ENCODE measurements at places on chromosomes 5 and 9. TPM values are rescaled to one million over a fixed set of nuclear protein-coding genes. Genes with fewer than 3 reads are reported as not detected.

DNA sequence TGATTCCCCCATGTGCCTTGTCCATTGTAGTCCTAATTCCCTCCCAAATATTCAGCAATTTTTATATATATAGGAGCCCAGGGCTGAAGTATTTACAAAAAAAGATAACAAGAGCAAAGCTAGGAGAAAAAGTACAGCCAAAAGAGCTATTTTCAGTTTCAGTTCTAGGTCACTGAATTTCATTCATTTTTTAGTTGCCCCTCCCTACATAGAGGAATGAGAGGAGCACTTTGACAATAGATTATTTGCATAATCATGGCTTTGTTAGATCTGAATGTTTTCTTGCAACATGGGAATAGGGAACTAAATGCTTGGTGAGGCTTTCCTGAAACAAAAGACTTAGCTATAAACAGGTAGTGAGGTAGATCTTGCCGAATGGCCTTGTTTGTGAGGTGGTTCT, 15.3 kb upstream of the F2RL2 start:
- no peak for DNase-seq

- DNase-seq = no peak
Measured at GRCh38 chr5:33556330-33557328, 115.9 kb downstream of the TARS1 start.

DNA sequence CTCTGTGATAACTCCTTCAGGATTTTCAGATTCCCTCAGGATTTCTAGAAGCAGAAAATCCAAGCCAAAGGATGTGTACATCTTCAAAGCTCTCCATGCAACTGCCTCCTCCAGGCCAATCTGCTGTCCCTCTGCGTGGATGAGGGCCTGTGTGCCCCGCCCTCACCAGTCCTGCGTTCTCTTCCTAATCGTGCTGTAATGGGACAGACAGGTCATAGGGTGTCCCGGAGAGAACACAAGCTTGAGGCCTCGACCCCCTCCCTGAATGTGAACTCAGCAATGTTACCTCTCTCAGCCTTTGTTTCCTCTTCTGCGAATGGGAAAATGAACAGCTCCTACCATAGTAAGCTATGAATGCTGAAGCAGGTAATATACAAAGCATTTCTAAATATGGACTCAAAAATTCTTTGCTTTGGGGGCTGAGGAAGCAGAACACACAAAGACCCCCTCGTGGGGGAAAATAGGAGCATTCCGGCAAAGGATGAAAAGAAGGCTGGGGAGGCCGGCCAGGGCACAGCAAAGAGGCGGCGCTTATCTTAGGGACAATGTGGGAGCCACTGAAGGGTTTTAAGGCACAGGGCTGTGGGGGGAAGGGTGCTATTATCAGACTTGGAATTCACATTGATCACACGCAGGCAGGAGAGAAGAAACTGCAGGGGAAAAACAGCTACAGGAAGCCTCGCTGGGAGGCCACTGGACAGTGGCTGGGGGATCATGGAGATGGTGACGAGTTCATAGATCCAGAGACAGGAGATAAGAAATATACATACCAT, 57.2 kb upstream of the FBXW11 start:
- no peak for DNase-seq

- DNase-seq = no peak
Measured at GRCh38 chr5:157529002-157529401, 46.6 kb downstream of the ADAM19 start.

GRCh38 chr5:178213748-178214151, 9.4 kb downstream of the HNRNPAB start:
- DNase-seq = no peak

- no peak for DNase-seq
Measured at GRCh38 chr5:157267761-157268480, 2.0 kb downstream of the CYFIP2 start.

DNA sequence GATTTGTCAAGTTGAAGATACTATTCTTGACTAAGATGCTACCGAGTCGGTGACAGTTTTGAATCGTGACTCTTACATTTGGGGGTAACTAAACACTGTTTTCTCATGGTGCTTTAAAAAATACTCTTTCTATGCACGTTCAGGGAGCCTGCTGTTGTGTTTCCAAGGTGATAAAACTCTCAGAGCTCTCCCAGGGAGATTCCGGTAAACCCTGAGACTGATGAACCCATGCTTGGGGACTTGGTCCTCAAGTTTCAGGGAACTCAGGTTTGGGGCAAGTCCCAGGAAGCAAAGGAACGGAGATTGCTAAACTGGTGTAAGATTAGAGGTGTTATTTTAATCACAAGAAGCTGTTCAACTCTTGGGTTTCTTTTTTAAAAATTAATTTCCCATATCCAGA, 1.4 kb downstream of the GDA start:
- no peak for DNase-seq

DNA sequence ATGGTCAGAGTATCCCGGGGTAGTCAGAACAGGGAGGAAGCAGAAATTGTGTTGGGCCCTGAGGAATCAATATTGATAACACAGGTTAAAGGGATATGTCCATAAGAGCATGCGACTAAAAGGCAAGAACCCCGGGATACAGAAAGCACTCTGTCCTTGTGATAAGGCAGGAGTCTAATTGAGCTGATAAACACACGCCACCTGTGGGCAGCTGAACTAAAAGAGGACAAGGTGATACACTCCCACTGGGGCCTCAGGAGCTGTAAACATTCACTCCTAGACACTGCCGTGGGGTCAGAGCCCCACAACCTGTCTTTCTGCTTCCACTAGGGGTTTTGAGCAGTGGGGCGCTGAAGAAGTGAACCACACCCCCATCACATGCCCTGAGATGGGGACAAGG, 144.7 kb upstream of the MPDZ start:
- no peak for DNase-seq

DNA sequence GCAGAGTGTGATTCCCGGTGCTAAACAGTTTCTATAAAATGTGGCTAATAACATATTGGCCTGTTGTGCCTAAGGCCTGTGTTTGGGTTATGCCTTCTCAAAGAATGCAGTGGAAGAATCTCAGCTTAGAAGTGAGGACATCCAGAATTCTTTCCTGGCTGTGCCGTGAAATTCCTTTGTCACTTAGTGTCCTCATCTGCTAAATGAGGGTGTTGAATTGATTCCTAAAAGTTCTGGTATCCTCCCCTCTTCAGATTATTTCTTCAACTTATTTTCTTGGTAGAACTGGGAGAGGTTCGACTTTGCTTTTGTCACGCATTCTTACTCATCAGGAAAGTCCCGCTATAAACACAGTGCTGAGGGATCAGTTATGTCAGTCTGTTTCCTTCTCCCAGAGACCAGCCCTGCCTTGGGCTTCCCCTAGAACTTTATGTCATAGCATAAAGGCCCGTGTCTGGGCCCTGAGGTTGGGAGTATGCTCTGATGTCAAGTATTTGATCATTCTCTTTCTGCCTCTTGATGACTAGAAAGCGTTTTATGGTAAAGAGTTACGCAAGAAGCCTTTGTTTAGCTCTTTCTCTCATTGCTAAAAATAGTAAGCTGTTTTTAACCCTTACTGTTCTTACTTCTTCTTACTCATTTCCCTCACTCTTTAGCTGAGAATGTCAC, 29.5 kb downstream of the MTAP start:
- no peak for DNase-seq

GRCh38 chr9:78549711-78550110, 252.8 kb downstream of the PSAT1 start:
- DNase-seq = no peak

GRCh38 chr5:14145435-14146334, 2.5 kb downstream of the TRIO start:
- DNase-seq = no peak

DNA sequence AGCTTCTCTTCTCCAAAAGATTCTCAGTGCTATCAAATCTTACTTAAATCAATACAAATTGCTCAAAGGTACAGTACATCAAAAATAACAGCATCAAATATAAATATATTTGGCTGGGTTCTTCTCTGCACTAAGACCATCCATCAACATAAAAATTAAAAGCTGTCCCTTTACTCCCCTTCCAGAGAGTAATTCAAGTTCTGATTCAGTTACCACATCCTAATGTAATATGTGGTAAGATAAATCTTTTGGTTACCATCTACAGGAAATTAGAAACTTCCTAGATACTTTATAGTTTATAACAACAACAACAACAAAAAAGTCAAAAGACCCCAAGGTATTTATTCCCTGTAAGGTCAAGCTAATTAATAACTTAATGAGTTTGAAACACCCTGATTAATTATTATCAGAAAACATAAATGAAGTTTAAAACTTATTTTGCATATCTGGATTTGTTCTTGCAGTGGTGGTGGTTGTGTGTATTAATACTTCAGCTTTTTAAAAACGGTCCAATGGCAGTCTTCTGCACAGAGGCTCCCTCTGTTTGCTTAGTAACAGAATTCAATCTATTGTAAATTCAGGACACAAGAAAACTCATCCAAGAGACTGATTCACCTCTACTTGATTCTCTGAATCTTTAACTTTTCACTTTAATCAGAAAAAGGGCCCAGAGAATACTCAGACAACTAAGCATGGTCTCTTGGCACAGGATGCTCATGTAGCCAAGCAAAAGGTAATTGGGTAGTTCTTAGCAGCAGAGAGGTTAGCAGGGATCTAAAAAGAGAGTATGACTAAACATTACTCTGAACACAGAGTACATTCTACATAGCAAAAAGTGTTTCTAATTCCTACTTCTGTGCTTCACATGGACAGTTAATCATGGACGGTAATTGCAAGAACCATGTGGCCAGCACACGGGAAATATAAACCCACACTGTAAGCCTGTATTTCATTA, 20.1 kb downstream of the DIAPH1 start:
- DNase-seq = no peak

DNA sequence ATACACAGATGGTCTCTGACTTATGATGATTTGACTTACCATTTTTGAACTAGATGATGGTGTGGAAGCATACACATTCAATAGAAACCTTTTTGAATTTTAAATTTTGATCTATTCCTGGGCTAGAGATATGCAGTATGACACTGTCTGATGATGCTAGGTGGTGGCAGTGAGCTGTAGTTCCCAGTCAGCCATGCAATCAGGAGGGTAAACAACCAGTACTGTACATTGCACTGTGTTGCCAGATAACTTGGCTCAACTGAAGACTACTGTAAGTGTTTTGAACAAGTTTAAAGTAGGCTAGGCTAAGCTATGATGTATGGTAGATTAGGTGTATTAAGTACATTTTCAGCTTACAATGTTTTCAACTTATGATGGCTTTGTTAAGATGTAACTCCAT, 859.1 kb upstream of the ARRDC3 start:
- DNase-seq = no peak

GRCh38 chr9:36948051-36948450, 86.0 kb downstream of the PAX5 start:
- DNase-seq = no peak

GRCh38 chr5:7382588-7382987, 13.3 kb upstream of the ADCY2 start:
- no peak for DNase-seq

FBP2 gene
- total RNA-seq = not detected

GDF9 gene
- not detected for total RNA-seq

ZBED3 gene
- total RNA-seq = 2.8 TPM

INSYN2B gene
- total RNA-seq = 0.08 TPM

SHB gene
- 3.4 TPM for total RNA-seq
